ENCODE measurements at places on chromosomes 6 and 20. TPM values are rescaled to one million over a fixed set of nuclear protein-coding genes. Genes with fewer than 3 reads are reported as not detected.

Gene WFDC11
- total RNA-seq: not detected

Gene SAPCD1
- not detected for total RNA-seq

Gene LY6G6D
- not detected for total RNA-seq

DNA sequence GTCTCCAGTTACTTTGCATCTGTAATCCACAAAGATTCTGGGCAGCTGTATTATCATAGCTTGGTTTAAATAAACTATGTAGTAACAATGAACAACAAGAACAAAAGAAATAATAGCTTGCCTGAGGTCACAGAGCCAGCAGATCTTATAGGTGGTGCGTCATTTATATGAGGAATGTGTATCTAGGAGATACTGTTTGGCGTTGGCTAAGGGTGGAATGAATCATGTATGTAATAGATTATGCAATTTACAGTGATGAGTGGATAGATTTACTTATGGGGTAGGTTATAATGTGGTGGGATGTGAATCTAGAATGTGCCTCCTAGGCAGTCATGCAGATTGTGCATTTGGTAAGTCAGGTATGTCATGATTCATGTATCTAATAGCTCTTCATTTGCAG is 42.8 kb downstream of the HNF4A start:
- no peak for DNase-seq

DNA sequence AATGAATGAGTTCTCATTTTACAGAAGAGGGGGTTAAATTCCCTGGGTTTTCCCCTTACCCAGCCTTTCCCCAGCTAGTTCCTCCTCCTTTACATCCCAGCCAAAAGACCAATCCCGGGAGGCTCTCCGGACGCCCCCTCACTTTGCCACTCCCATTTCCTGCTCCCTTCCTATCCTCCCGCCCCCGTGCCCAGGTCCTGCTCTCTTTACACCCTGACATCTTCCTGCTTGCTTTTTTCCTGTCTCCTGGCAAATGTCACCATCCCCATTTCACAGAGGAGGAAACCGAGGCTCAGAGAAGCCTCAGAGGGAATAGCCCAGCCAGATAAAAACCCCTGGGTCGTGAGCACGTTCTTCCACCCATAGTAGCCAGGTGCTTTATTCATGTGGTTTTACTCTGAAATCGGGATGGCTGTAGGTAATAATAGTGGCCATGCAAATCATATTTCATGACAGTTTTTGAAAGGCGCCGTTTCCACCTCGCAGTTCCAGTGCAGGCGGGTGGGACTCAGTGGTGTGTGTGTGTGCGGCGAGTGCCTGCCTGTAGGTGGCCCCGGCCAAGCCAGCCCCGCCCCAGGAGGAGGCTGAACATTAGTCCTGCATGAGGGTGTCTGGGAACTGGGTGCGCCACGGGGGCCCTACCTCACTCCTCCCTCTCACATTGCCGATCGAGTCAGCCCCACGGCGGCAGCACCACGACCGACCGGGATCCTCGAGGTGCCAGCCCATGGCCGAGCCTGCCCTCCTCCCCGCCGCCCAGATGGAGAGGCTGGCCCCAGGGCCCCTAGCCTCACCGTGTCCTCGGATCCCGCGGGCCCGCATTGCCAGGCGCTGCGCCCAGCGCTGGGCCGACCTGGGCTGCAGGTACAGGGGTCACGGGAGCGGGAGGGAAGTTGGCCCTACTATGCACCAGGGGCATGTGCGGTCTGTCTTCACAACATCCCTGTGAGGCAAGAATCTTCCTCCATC is at the start of gene ARHGAP40:
Gene ARHGAP40 (plus strand): TSS at position 594 of the 969 bp plus-strand sequence.
- no peak for DNase-seq

DNA sequence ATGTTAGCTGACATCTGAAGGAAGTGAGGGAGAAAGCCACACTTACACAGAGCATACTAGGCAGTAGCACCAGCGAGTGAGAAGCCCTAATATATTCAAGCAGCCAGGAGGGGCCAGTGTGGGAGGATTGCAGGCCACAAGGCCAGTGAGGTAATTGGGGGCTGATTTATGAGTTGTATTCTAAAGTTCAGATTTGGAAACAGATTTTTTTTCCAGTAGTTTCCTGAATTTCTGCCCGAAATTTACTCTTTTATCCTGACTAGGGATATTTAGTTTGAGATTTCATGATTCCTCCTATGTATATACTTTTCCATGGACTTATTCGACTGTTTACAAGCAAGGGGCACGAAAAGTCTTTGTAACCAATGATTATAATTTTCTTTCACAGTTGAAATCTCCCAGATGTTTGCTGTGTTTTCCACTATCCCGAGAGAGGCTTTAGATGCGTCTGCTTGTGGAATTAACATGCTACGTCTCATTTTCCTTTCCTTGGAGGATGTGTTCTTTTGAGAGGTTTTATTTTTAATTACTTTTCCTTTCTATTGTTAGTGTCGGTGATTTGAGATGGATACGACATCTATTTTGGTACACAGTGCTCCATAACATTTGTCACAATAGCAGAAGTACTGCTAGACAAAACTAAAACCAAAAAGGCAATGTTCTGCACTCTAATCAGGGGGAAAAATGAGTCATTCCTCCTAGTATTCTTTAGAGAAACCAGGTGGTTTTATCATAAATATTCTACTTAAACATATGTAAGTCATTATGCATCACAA is 356.3 kb upstream of the HSF2 start:
- DNase-seq: no peak

- no peak for DNase-seq
These were observed 876.7 kb downstream of the HACE1 start for GRCh38 chr6:103983011-103983410.

All from myocyte (in vitro differentiated cells).